ENCODE measurements at places on chromosomes 6 and 20.

- DNase-seq = no peak
Measured at GRCh38 chr6:157762636-157763035, 60.4 kb upstream of the SNX9 start.

DNA sequence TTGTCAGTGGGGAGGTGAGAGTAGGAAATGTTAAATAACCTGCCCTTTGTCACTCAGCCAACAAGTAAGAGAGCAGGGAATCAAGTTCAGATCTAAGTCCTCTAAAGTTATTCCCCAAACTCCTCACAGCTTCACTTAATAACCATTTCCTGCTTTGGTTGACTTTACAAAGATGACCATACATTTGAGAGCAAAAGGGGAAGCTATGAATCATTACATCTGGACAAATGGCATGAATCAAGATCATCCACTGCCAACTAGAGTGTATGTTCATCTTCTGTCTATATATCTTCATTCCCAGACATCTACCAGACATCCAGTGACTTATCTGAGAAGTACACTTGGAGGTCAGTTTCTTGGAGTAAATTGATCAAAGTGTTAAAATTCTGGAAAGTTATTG, 15.1 kb upstream of the HIVEP2 start:
- no peak for DNase-seq

DNA sequence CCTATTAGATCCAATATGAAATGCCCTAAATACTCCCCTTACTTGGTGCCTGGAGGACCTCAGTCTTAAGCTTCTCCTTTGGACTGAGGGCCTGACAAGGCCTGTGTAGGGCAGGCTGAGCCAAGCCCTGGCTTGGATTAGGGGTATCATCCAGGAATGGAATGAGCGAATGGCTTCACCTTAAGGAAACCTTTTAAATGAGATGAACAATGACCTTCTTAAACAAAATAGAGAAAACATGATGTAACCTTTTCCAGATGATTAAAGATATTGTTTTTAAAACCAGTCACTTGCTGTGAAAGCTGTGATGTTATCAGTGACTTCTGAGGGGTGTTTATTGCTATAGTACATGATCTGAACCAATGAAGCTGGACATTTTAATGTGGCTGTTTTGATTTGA, 55.5 kb downstream of the TRAF3IP2 start:
- no peak for DNase-seq

GRCh38 chr20:3818155-3819151, 1.9 kb upstream of the AP5S1 start:
- no peak for DNase-seq
